T-cell (primary cell): ENCODE measurements at places on chromosomes 4 and X.
A peak's percentile ranks its signal among the peaks of the same experiment; 100 is the strongest.

GRCh38 chr4:20017777-20018115 lies 234.0 kb upstream of the SLIT2 start:
- no peak for DNase-seq

GRCh38 chrX:68843992-68844391 lies 15.2 kb downstream of the EFNB1 start:
- DNase-seq = no peak

GRCh38 chrX:105781804-105782203 lies 40.5 kb upstream of the NRK start:
- no peak for DNase-seq

DNA sequence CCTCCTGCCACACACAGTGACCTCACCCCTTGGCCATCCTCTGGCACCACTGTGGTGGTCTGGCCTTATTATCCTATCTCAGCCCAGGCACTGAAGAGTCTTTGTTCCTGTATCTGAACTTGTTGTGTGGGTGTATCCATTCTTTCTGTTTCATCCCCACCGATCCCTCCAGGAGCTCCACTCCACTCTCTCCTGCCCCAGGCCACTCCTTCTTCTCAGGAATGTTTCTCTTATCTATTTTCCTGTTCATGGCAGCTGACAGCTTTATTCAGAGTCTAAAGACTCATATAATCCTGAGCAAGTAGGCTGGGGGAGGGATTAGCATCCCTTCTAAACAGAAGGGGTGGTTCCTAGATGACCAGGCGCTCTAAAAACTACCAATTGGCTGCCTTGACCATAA lies 150.0 kb downstream of the ANAPC10 start:
- no peak for DNase-seq

GRCh38 chr4:67576059-67576466 lies 17.5 kb downstream of the STAP1 start:
- DNase-seq = no peak

GRCh38 chr4:38283724-38284123 lies 323.5 kb downstream of the PTTG2 start:
- DNase-seq = no peak

GRCh38 chrX:24259544-24260240 lies 54.2 kb downstream of the SUPT20HL2 start:
- DNase-seq = no peak

DNA sequence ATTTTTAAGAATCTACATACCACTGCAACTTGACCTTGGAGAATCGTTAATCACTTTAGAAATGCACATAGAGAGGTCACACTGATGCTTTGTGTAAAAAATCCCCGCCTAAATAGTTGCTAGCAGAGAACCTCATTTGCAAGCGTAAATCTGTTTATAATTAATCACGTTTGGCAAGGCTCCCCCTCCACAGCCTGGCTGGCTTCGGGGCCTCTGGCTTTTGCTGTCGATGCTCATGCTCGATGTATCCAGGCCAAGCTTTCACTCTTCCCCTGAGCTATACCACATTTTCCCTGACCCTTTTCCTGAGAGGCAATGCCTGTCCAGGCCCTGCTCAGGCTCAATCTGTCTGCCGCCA lies 23.4 kb downstream of the CYTL1 start:
- no peak for DNase-seq

DNA sequence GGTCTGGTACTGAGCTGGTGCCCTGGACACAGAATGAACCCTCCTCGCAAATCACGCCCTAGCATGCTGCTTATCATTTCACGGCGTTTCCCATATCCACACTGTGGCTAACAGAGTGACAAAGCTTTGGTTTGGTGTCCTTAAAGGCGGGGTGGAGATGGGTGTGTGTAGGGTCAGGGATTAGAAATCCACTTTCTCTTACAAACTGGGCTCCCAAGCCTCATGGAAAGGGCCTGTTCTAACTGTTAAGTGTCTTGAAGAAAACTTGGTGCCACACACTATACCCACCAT lies 735 bp upstream of the CHRDL1 start:
- DNase-seq = no peak

GRCh38 chr4:82561786-82562563 lies at the start of gene TMEM150C:
TMEM150C (minus strand) TSS chr4:82561988; CDS start chr4:82504657, 57,331 bp downstream.
- no peak for DNase-seq

- DNase-seq = no peak
Observed at GRCh38 chr4:82501154-82501442, 60.7 kb downstream of the TMEM150C start.

- DNase-seq = peak; percentile 52
Observed at GRCh38 chr4:164977243-164978164, at the start of gene TRIM61. TRIM61 (minus strand) TSS chr4:164977657; CDS start chr4:164970002, 7,655 bp downstream.

GRCh38 chr4:155946486-155946885 lies 7.2 kb downstream of the CTSO start:
- DNase-seq = no peak

DNA sequence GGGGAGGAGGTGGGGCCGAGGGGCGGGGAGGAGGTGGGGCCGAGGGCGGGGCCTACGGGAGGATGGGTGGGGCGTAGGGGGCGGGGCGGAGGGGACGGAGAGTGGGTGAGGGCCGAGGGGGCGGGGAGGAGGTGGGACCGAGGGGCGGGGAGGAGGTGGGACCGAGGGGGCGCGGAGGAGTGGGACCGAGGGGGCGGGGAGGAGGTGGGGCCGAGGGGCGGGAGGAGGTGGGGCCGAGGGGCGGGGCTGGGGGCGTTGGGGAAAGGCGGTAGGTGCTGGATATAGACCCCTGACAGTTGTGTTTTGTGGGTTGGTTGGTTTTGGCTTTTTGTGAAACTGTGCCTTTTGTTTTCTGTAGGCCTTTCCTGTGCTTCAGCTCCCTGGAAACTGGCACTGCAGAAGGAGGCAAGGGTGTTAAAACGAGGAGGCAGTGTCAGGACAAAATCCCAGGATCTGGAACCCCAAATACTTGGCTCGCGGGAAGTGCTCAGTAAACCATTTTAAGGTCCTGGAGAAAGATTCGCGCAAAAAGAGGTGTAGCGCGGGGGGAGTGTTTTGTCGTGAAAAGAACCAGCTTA lies 580 bp upstream of the MMGT1 start:
- peak; percentile 62 for DNase-seq

- DNase-seq = peak; percentile 27
Observed at GRCh38 chrX:103687696-103688201, 1.2 kb upstream of the MORF4L2 start.

- DNase-seq = no peak
Observed at GRCh38 chr4:5999356-5999755, 18.9 kb downstream of the C4orf50 start.

- DNase-seq = no peak
Observed at GRCh38 chr4:1399508-1400190, 6.6 kb downstream of the NKX1-1 start.
